ENCODE measurements at places on chromosomes 3 and 15. TPM values are rescaled to one million over a fixed set of nuclear protein-coding genes. Genes with fewer than 3 reads are reported as not detected.

The EXOSC7 gene
- 41.1 TPM for total RNA-seq

The GOLGA8R gene
- total RNA-seq, result 1.8 TPM

The CHD2 gene
- total RNA-seq, result 53.0 TPM

The A4GNT gene
- not detected for total RNA-seq

The LMAN1L gene
- total RNA-seq, result not detected

The NANOGP8 gene
- not detected for total RNA-seq

The INKA1 gene
- 20.1 TPM for total RNA-seq

The PIGZ gene
- total RNA-seq, result 3.2 TPM

The RETNLB gene
- not detected for total RNA-seq

The PPP1R14D gene
- not detected for total RNA-seq

The SLC51B gene
- not detected for total RNA-seq

The MKRN3 gene
- 2.1 TPM for total RNA-seq

The ECE2 gene
- total RNA-seq, result not detected

The GPR160 gene
- 0.81 TPM for total RNA-seq

The UQCRC1 gene
- total RNA-seq, result 674 TPM

The ADAMTS17 gene
- total RNA-seq, result 23.3 TPM

The COL6A5 gene
- total RNA-seq, result not detected

The SAMD7 gene
- not detected for total RNA-seq

The GRK7 gene
- total RNA-seq, result not detected

The HES1 gene
- 29.8 TPM for total RNA-seq

The GMPS gene
- 25.4 TPM for total RNA-seq

The TEX55 gene
- not detected for total RNA-seq

Measured in psoas muscle (tissue), 8 donors.